ENCODE measurements at places on chromosomes 12 and 14.

DNA sequence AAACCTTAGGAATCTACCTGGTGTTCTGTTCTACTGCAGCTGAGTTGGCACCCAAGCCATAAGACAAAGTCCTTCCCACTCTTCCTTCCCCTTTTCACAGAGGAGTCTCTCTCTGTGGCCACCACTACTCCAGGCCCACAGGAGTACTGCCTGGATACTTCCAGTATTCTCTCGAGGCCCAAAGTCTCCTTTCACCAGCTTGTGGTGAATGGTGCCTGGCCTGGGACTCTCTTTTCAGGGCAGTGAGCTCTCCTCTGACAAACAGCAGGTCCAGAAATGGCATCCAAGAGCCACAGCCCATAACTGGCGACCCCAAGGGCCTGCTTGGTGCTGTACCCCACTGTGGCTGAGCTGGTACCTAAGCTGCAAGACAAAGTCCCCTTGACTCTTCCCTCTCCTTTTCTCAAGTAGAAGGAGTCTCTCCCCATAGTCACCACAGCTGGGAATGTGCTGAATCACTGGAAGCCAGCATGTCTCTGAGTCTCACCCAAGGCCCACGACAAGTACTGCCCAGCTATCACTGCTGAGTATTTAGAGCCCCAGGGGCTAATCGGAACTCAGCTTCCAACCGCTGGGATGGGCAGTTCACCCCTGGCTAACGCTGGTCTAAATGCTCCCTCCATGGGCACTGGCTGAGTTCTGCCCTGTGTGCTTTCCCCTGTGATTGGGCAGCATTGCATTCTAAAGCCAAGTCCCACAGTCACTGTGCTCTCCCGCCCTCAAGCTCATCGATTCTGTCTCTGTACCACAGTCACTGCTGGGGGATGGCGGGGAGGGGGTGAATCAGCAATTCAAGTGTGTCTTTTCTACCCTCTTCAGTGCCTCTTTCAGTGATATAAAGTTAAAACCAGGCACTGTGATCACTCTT is 6.1 kb downstream of the A2ML1 start:
- DNase-seq, result no peak

DNA sequence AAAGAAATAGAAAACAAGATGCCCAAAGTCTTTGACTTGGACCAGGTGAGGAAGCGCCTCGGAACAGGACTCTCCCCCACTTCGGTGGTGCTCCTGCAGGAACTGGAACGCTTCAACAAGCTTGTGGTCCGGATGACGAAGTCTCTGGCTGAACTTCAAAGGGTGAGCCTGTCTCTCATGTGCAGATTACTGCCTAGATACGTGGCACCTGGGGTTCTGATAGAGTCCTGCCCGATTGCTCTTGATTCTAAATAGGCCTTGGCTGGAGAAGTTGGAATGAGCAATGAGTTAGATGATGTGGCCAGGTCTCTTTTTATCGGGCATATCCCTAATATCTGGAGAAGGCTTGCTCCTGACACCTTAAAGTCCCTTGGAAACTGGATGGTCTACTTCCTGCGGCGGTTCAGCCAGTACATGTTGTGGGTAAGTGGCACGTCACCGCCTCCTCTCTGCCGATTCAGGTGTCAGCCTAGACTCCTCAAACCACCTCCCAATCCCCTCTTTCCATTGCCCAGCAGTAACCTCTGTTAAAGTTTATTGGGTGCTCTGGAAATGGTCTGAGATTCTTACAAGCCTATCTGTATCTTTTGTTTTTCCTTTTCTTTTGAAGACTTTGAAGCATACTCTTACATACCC is 40.8 kb downstream of the CCDC92 start:
- DNase-seq, result no peak

GRCh38 chr14:67623114-67623513 is 3.4 kb downstream of the ARG2 start:
- DNase-seq, result no peak

GRCh38 chr12:11347810-11348209 is 37.6 kb upstream of the PRB4 start:
- DNase-seq, result no peak

GRCh38 chr14:93959239-93960107 is 16.9 kb downstream of the ASB2 start:
- DNase-seq, result peak; percentile 90

- DNase-seq, result no peak
These were observed 150.7 kb downstream of the KTN1 start for GRCh38 chr14:55730592-55731310.

- no peak for DNase-seq
These were observed 111.9 kb downstream of the HMGA2 start for GRCh38 chr12:65935906-65936901.

GRCh38 chr14:58484176-58484575 is 56.7 kb downstream of the KIAA0586 start:
- no peak for DNase-seq

- no peak for DNase-seq
These were observed 18.6 kb downstream of the CCER1 start for GRCh38 chr12:90936230-90937005.

GRCh38 chr14:54330876-54331275 is 65.9 kb upstream of the CDKN3 start:
- DNase-seq, result no peak

DNA sequence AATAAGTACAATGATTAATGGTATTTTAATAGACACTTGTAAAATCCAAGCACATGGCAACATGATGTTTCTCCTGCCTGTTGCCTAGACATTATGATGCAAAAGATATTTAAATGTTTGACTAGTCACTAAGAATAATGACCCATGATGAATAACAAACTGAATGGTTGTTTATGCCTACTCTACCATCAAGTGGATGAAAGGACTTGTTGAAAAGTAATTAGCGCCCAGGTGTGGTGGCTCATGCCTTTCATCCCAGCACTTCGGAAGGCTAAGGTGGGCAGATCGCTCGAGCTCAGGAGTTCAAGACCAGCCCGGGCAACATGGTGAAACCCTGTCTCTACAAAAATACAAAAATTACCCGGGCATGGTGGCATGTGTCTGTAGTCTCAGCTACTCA is 30.7 kb downstream of the KIF21A start:
- no peak for DNase-seq

DNA sequence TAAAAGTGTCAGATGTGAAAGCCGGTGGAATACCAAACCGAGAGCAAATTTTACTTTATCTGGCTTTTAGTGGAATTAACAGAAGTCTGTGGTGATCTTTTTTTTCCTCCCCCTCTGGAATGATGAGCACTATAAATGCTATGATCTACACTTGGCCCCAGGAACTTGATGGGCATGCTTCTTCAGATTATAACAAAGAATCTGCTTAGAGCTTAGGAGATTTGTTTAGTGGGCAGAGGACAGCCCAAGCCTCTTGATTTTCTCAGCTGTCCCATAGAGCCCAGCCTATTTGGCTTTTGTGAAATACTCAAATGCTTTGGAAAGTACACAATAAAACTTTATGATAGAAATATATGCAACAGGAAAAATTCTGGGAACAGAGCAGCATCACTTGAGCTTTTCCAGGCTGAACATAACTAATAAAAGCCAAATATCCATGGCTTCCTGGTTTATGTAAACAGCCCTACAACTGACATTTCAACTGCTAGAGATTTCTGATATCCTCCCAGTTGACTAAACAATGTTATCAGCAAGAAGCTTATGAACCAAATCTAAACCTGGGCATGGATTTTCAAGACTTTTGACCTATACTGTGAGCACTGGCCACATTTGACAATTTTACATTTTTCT is 149.6 kb downstream of the PLXNC1 start:
- DNase-seq, result no peak

DNA sequence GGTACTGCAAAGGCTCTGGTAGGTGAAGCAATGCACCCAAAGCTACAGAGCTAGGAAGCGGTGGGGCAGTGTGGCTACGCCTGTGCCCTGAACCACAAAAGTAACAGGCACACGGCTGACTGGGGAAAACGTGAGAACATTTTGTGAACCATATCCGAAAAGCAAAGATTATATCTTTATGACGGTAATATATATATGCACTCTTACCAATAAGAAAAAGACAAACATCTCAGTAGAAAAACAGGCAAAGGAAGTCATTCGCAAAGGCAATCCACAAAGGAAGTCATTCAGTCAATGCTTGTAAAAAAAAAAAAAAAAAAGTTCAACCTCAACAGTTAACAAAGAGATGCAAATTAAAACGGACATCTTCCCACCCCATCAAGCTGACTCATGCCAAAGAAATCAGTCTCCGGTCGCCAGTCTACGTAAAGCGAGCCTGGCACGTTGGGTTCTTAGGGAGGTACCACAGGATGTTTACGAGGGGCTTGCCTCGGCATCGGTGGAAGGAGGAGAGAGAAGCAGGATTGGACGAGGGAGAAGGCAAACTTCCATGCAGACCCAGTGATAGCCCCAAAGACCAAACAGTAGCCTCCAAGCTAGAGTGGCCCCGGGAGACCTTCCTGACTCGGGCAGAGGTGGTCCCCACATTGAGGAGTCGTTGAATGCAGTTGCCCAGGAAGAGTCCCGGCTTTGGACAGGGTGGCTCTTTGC is 39.4 kb upstream of the PPP2R5C start:
- no peak for DNase-seq

DNA sequence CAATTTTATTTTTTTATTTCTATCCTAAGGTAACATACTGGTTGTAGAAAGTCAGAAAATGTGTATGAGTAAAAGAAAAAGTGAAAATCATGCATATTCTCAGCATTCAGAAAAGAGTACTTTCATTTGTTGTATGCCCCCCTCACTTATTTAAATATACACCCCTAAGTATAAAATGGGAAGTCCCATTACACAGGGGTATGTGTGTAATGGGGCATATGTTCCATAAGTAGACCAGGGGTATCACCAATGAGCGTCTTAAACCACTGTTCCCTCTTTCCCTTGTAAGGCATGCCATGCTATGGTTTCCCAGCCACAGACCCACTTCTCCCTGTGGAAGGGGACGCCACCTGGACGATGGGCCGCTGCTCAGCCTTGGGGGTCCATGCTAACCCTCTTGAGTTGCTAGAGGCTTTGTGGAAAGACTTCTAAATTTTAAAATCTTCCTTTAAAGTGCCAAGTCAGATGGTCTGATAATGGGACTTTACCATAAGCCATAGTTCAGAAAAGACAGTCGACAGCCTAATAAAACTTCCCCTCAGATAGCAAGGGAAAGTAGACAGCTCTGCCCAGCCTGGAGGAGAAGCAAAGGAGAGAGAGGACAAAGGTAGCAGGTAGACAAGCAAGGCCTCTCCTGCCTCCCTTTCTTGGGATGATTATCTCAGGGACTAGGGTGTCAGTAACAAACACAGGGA is 118.2 kb downstream of the ZFP36L1 start:
- DNase-seq, result no peak

GRCh38 chr12:111715279-111715678 is 29.4 kb downstream of the ACAD10 start:
- no peak for DNase-seq

- no peak for DNase-seq
These were observed 51.0 kb downstream of the IFT81 start for GRCh38 chr12:110175201-110175600.

All from H54 (cell line).